Activated CD8-positive, alpha-beta memory T cell treated with anti-CD3 and anti-CD28 coated beads for 1 hour (primary cell): ENCODE measurements at places on chromosomes 7 and 10.
A peak's percentile ranks its signal among the peaks of the same experiment; 100 is the strongest.

GRCh38 chr10:44053391-44053790, 331.5 kb downstream of the CXCL12 start:
- no peak for DNase-seq

GRCh38 chr7:81714306-81714705, 55.5 kb downstream of the HGF start:
- no peak for DNase-seq

- DNase-seq, result no peak
Measured at GRCh38 chr10:29841724-29842649, 207.2 kb upstream of the SVIL start.

- no peak for DNase-seq
Measured at GRCh38 chr10:15253951-15254807, 85.7 kb upstream of the NMT2 start.

DNA sequence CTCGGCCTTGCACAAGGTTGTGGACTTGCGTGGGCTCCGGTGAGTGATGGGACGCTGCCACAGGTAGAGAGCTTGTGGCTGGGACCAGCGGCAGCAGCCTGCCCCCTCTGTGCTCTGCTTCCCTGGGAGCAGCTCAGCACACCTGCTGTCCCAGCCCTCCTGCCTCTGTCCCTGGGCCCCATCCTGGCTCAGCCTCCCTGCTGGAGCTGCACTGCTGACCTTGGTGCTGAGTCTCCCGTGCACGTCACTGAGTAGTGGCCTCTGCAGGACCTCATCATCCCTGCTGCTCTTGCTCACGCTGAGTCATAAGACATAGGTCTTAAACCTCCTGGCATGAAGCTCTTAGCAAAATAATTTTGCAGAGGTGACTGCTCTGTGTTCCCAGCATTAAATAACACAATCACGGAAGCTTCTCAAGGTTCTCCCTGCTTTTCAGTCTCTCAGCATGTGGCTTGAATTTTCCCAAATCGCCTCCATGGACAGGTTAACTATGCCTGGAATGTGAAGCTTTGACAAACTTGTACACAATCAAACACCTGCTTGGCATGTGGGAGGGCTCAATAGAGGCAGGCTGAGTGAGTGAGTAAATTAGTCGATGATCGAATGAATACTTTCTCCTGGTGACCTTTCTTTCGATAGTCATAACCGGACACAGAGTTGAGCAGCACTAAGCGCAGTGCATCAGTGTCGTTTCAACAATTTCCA, 63.8 kb upstream of the NPS start:
- no peak for DNase-seq

GRCh38 chr7:121436688-121437087, 40.6 kb upstream of the FAM3C start:
- no peak for DNase-seq

- peak; percentile 40 for DNase-seq
Measured at GRCh38 chr10:119541459-119542356, 811 bp downstream of the RGS10 start.

GRCh38 chr7:47149971-47150370, 431.9 kb downstream of the TNS3 start:
- DNase-seq, result no peak

- DNase-seq, result no peak
Measured at GRCh38 chr7:87316097-87316700, 29.3 kb upstream of the CROT start.

GRCh38 chr7:98571986-98572385, 45.1 kb upstream of the NPTX2 start:
- no peak for DNase-seq

- DNase-seq, result no peak
Measured at GRCh38 chr7:24501009-24501408, 72.2 kb upstream of the PALS2 start.

GRCh38 chr10:49138361-49138891, 4.6 kb upstream of the FAM170B start:
- no peak for DNase-seq

GRCh38 chr7:27963056-27963455, 217.5 kb downstream of the JAZF1 start:
- DNase-seq, result no peak

DNA sequence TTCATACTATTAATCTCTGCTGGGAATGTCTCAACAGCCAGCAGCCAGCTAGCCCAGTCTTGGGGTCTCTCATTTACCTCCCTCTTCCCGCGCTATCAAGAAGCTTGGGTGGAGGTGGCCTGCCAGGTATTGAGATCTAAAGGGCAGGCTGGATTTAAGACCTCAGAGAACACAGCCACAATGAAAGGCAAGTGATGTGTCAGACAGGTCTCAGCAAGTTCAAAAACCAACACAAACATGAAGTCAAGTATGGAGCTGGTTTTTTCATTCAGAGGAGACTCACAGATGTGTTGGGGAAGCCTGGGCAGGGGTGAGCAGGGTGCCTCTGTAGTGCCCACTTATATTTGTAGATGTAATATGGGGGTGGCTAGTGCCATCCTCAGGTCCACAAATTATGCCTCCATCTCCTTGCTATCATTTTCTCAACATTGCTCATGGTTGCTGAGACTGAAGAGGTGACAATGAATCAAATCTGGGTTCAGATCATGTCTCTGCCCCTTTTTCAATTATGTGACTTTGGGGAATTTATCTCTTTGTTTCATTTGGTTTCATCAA, 27.7 kb upstream of the CROT start:
- no peak for DNase-seq

GRCh38 chr10:71075086-71075758, 137.1 kb upstream of the UNC5B start:
- DNase-seq, result no peak

GRCh38 chr7:149041350-149041749, 13.0 kb upstream of the PDIA4 start:
- DNase-seq, result no peak

- DNase-seq, result no peak
Measured at GRCh38 chr7:15845868-15846267, 159.4 kb upstream of the MEOX2 start.

GRCh38 chr7:76008156-76008687, 13.8 kb upstream of the TMEM120A start:
- no peak for DNase-seq

DNA sequence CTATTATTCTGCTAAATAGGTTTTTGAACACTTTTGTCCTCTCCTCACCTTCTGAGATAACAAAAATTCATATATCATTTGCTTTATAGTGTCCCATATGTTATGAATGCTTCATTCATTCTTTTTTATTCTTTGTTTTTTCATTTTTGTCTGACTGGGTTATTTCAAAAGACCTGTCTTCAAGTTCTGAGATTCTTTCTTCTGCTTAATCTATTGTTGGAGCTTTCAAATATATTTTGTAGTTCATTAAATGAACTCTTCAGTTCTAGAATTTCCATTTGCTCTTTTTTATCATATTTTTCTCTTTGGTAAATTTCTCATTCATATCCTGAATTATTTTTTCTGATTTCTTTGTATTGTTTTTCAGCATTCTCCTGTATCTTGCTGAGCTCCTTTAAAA, 53.1 kb upstream of the SCIN start:
- DNase-seq, result no peak

GRCh38 chr10:106795619-106796018, 368.9 kb downstream of the SORCS1 start:
- DNase-seq, result no peak

DNA sequence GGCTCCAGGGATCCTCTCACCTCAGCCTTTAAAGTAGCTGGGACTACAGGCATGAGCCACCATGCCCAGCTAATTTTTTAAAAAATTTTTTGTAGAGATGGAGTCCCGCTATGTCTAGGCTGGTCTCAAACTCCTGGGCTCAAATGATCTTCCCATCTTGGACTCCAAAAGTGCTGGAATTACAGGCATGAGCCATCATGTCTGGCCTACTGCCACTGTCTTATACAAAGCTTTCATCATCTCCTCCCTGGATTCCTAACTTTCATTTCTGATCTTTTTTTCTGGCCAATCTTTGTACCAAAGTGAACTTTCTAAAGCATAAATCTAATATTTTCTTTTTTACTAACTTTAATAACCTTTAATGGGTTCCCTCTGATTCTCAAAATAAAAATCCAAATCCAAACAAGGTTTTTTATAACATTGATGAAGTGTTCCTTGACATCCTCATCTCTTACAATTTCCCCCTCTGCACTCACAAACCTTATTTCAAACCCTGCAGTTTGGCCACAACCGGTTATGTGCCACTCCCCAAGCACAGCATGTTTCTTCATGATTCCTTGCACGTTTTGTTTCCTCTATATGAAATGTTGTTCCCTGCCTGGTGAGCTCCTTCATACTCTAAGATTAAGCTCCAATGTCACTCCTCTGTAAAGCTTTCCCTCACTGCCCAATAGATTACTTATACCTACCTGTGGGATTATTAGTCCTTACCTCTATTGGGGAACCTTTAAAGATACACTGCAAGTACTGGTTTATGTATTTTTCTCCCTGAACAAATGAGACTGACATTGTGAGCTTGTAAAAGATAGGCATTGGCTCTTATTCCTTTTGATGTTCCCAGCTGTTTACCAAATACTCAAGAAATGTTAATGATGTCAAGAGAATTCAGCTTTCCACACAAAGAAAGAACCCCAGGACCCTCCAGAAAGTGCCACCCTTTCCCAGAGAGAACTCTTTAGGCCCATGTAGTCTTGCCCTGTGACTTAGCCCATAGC, 101.7 kb downstream of the HOXA1 start:
- no peak for DNase-seq

- no peak for DNase-seq
Measured at GRCh38 chr10:14936584-14936983, 17.3 kb downstream of the DCLRE1C start.

- no peak for DNase-seq
Measured at GRCh38 chr7:27141923-27142579, 1.4 kb downstream of the HOXA5 start.

DNA sequence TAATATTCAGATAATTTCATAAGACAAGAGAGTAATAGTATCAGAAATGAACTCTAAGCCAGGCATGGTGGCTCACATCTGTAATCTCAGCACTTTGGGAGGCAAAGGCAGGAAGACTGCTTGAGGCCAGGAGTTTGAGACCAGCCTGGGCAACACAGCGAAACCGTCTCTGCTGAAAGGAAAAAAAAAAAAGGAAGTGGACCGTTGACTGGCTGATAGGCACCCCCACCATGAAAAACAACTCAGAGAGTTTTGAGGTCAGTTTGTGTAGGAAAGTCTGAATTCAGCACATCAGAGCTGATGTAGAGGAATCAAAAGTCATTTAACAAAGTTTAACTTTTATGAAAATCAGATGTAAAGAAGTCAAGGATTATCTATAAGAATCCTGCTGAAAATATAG, 63.2 kb upstream of the AMPH start:
- no peak for DNase-seq

DNA sequence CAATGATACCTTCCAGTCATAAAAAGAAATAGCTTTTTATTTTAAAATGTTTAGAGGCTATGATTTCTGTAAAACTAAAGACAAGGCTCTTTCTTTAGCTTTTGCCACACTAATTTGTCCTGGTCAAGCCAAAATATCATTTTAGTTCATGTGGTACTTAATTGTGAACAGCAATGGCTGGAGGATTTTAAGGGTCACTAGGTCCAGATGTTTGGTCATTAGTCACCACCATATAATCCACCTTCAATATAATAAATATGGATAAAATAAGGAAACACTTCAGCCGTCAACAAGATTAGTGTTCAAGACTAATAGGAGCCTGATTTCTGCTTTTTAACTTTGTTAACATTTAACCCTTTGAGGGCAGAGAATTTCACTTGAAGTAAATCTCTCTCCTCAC, 50.0 kb upstream of the HGF start:
- DNase-seq, result no peak

GRCh38 chr7:142795339-142795863, 24.6 kb downstream of the PRSS2 start:
- peak; percentile 48 for DNase-seq

- DNase-seq, result no peak
Measured at GRCh38 chr7:151299530-151299929, 42.1 kb upstream of the NUB1 start.

DNA sequence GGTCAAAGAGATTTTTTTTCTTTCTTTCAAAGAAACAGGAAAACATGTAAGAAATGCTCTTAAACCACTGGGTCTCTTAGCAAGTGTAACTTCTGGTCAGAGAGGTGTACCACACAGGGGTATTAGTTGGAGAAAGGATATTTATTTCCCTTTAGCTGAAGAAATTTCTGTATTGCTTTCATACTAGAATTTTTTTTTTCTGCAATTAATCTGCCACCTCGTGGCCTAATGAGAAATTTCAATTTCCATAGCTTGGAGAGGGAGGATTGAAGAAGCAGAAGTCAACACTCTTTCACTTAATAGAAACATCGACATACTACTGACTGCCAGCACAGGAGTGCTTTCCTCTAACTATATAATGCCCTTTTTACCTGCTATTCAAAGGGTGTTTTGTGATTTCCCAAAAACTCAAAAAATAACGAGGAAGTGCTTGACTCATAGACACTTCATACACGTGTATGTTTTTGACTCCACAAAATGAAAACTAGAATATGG, 177.6 kb upstream of the NAMPT start:
- no peak for DNase-seq

GRCh38 chr10:32582946-32583345, 137.0 kb downstream of the CCDC7 start:
- no peak for DNase-seq

GRCh38 chr10:48632166-48632565, 27.3 kb upstream of the ARHGAP22 start:
- DNase-seq, result no peak

DNA sequence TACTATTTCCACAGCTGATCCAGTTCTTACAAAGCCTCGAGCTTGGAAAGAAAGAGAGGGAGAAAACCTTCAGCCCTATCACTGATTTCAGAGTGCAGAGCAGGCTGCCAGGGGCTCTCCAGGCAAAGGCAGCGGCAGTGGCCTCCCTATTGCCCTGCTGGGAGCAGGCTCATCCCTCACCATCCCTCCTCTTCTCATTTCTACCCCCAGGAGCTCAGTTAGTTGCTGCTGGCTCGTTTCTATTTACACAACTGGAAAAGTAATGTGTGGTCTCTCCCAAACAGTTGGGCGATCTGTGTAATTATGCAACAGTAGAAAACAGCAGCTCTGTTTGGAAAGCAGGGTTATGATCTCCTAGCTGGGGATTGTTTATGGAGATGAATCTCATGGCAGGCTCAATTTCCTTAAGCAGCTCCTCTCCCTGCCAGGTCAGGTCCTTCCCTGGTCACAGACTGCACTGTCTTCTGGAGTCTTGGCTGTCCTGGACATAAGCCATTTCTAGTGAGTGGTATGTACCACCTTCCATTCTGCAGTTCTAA, 28.7 kb upstream of the TNS3 start:
- no peak for DNase-seq

DNA sequence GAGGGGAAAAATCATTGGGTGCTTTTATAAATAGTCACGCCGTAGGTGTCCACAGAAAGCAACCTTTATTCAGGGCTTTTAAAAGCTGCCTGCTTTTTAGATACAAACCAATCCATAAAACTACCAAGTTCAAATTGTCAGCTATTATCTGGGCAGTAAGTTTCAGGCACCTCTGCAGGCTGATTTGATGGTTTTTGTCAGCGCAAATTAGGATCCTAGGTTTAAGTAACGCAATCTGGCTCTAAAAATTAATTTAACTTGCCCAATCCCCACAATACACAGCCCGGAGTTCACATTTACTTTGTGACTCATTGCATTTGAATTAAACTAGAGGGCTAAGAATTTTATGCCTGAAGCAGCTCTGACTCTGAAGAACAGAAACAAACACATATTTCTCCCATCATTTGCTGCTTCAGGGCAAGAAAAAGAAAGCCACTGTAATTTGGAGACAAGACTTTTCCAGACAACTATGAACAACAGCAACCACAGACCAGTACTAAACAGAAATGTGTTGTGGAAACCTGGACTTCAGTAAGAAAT, 43.3 kb downstream of the NRP1 start:
- DNase-seq, result no peak
